Thoracic aorta (tissue), 2 donors: ENCODE measurements at places on chromosomes 7 and 10.

DNA sequence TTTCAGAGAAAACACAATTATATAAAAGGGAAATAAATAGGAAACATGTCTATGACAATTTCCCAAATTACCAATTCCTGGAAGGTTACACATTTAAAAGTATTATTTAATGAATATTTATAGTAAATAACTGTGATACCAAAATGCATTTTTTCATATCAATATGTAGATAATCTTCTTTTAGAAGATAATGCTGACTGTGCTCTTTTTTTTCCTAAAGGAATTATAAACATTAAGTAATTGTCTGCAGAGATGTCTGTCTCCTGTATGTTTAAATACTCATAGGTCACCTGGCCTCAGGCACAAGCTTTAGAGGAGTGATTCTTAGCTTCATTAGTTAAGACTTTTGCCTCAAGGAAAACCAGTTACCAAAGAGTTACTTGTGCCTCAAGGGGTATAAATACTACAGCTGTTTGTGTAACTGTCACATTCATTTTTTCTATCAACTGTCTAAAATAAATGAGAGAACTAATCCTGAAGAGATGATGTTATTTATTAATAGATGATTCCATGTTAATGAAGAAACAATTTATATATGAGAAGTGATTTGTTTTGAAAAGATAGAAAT lies 77.1 kb downstream of the DNAJC1 start:
- no peak for DNase-seq

- no peak for DNase-seq
Measured at GRCh38 chr10:47452495-47453140, 31.3 kb downstream of the ANXA8 start.

- DNase-seq: no peak
Measured at GRCh38 chr7:49522111-49522510, 251.3 kb upstream of the VWC2 start.

DNA sequence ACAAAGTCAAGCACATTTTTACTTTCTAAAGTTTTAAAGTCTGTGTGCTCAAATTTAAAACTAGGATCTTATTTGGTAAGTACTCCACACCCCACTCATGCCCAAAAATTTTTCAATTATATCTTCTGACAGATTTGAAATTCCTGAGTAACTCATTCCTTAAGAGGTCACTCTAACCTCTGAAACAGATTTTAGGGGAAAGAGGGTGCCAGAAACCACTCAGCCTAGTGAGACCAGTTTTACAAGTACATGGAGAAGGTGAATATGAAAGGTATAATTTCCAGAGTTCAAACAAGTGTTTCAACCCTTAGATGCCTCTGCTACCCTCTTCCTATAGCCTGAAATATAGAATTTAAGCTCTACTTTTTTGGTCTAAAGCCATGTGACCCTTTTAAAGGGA lies 79.2 kb downstream of the C7orf25 start:
- no peak for DNase-seq

GRCh38 chr10:69766161-69766910 lies 35.4 kb upstream of the COL13A1 start:
- DNase-seq: no peak

DNA sequence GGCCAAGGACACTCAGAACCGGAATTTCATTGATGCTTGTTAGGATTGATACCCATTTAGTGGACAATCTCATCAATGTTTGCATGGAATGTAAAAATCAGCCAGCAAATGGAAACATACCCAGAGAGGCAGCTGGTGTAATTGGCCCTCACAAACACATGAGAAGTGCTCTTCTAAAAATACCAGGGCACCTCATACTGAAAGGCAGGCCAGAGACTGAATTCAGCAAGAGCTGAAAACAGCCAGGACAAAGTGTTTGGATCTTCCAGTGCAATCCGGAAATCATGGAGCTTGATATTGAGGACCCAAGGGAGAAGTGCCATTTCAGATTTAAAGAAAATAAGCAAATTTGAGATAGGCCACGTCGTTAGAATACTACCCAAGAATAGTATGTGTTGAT lies 498.6 kb downstream of the GALNT17 start:
- no peak for DNase-seq

- no peak for DNase-seq
Measured at GRCh38 chr7:9186730-9187129, 753.3 kb downstream of the NXPH1 start.

- DNase-seq: no peak
Measured at GRCh38 chr7:101833799-101834198, 16.4 kb downstream of the CUX1 start.

- no peak for DNase-seq
Measured at GRCh38 chr10:100496567-100496966, 23.1 kb downstream of the SEC31B start.
